NCI-H446 (cell line): ENCODE measurements at places on chromosomes 2 and 18.

GRCh38 chr2:56244911-56245530 is 61.2 kb downstream of the CCDC85A start:
- peak; percentile 85 for DNase-seq

DNA sequence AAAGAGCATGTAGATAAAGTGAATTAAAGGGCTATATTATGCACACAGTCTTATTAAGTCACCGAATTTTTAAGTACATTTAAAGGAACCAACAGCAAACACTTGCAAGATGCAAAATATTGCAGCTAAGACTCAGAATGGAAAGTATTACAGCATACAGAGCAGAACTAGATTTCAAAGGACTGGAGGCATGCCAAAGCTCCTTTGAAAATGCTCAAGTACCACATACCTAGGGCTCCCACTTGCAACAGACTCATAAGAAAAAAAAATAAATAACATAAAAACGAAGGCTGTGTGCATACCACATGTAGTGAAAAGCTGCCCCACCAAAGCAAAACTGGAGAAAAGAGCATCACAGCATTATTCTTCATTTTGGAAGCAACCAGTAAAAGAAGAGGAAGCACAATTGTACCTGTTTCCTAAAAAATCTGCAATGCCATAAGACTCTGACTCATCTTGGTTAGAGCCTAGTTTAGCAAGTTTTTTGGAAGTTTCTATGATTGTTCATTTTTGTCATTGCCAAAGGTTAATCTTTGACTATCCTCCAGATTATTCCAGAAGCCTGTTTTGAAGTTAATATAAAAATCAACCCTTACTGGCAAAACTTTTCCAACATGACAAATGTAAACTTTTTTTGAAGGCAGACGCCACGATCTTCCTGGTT is 306.0 kb upstream of the COL3A1 start:
- peak; percentile 11 for DNase-seq

- DNase-seq, result no peak
Observed at GRCh38 chr2:121047383-121047782, 237.6 kb downstream of the TFCP2L1 start.

GRCh38 chr2:151189125-151189524 is 72.5 kb downstream of the RBM43 start:
- DNase-seq, result no peak

GRCh38 chr2:201441409-201441808 is 9.8 kb downstream of the TRAK2 start:
- no peak for DNase-seq

DNA sequence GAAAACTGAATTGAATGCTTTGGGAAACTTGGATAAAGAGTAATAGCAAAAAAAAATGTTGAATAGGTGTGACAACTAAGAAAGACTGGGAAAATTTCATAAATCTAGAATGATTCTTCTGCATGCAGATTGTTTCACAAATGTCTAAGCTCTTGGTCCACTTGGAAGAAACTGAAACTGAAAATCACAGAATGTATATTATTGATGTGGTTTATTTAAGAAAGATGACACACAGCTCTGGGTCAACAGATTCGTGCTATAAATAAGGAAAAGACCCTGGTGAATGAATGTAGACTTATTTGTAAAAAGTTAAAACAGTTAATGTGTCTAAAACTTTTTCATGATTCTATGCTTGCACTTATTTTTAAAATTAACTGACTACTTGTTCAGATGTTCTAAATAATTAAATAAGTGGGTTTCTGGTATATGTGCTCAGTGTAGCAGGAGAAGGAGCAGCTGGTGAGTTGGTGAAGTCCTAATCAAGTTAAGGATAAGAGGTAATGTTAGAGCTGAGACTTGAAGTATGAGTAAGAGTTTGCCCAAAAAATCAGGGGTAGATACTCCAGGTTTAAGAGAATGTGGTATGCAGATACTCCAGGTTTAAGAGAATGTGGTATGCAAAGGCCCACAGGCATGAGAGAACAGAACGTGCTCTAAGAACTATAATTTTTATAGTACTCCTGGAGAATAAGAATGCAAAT is 24.5 kb downstream of the UGP2 start:
- DNase-seq, result no peak

- DNase-seq, result no peak
Observed at GRCh38 chr2:230676546-230676945, 36.1 kb upstream of the CAB39 start.

GRCh38 chr2:101295895-101296294 is 12.6 kb downstream of the RNF149 start:
- no peak for DNase-seq
